ENCODE measurements at places on chromosomes 1 and 21.

- DNase-seq = no peak
Observed at GRCh38 chr1:47709019-47709871, 271.4 kb downstream of the FOXD2 start.

GRCh38 chr1:94674876-94675275, 133.3 kb upstream of the F3 start:
- DNase-seq = no peak

GRCh38 chr1:36482724-36483388, at the start of gene CSF3R:
CSF3R (minus strand) TSS chr1:36482913; CDS start chr1:36479496, 3,417 bp downstream.
- DNase-seq = no peak

GRCh38 chr1:231982871-231983587, 356.4 kb downstream of the DISC1 start:
- no peak for DNase-seq

DNA sequence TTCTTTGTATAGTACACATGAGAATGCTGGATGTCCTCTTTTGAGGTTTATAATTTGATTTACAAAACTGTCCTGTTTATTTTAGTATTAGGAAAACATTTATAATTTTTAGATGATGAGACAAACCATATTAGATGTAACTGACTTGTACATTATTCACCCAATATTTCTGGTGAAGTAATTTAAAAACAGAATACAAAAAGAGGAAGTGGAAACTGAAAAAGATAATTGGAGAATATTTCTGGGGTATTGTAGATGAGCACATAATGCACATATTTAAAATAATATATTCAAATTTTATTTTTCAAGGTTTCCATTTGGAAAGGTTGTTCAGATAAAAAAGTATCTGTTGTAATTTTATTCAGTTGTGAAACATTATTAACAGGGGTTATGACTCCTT, 40.7 kb downstream of the XPR1 start:
- no peak for DNase-seq

Data from fibroblast of skin of left biceps (primary cell).